Chondrocyte (in vitro differentiated cells): ENCODE measurements at places on chromosomes 5 and 9. TPM values are rescaled to one million over a fixed set of nuclear protein-coding genes. Genes with fewer than 3 reads are reported as not detected.

DNA sequence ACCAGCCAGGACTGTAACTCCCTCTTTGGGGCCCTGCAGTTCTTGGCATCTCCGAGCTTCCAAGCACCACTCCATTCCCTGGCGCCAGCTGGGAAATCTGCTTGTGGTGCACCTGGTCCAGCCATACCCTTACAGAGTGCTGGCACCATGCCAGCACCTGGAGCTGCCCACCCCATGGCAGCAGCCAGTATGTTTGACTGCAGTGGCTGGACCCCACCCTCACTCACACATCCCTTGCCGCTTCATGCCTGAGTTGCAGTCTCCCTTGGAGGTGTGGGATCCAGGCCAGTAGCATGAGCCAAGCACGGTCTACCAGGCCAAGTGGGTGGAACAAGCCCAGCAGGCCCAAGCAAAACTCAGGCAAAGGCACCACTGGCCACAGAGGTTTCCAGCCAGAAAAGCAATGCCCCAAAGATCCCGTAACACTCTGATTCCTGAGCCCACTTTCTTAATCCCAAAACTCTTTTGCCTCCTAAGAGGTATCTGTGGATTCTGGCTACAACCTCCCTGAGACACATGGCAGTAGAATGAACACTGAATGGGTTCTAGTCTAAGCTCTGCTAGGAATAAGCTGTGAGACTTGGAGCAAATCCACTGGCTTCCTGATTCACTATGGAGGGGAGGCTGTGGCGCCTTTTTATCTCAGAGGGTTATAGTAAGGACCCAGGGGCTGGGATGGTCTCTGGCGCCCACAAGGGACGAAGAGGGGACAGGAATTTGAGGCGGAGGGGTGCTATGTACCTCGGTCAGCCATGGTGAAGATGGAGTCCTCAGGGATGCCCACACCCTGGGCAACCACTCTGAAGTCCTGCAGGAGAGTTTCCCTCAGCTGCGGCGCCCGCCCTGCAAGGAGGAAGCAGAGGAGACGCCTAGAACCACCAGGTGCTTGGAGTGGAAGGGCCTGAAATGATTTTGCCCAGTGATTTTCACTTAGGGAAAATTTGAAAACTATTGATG lies 5.6 kb downstream of the AMBP start:
- DNase-seq: peak; percentile 84

GRCh38 chr5:88557881-88558280 lies 289.2 kb upstream of the TMEM161B start:
- DNase-seq: no peak

DNA sequence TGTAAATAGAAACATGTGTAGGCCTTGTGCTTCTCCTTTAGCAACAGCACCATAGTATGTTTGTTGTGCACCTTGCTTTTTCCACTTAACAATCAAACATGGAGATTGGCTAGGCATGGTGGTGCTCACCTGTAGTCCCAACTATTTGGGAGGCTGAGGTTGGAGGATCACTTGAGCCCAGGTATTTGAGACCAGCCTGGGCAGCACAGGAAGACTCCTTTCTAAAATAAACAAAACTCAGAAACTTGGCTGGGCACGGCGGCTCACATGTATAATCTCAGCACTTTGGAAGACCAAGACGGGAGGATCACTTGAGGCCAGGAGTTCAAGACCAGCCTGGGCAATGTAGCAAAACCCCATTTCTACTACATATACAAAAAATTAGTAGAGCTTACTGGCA lies 948 bp upstream of the FAXDC2 start:
- DNase-seq: no peak

DNA sequence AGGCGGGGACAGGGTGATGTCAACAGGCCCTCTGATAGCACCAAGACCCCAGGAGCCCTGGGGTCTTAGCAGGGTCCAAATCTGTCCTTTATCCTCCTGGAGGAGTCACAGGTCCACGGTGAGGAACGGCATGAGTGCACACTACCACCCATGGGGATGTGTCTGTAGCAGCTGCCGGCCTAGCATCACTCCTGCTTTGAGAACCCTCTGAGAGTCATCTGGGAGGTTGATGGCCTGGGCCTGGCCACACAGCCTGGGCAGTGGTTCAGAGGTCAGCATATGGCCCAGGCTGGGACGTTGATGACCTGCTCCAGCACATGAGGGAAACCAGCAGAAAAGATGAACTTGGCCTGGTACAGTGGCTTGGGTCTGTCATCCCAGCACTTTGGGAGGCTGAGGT lies 1.8 kb upstream of the GFPT2 start:
- no peak for DNase-seq

GRCh38 chr5:113435575-113435974 lies 786 bp upstream of the TSSK1B start:
- DNase-seq: no peak

- DNase-seq: no peak
These were observed 9.2 kb upstream of the RARS1 start for GRCh38 chr5:168477060-168477459.

GRCh38 chr5:14310901-14311300 lies 167.8 kb downstream of the TRIO start:
- DNase-seq: no peak

- DNase-seq: no peak
These were observed 268.9 kb downstream of the ASTN2 start for GRCh38 chr9:117145811-117146490.

DNA sequence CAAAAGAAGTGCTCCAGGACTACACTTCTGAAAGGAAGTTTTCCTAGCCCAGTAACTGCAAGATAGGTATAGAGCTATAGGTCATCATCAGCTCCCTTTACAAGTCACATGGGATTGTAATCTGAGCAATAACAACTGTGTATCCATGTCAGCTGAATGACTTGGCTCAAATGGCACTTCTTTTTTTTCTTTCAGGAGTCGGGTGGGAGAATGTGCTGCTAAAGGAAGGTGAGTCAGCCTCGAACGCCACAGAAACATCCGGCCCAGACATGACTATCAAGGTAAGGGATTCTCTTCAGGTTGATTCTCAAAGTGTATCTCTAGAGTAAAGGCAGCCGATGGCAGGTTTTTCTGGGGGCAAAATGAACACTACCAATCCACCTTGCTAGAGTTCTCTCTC lies 192.2 kb downstream of the C9orf152 start:
- DNase-seq: no peak

GRCh38 chr5:137370096-137371071 lies 128.7 kb downstream of the SPOCK1 start:
- DNase-seq: no peak

- no peak for DNase-seq
These were observed 5.9 kb downstream of the ALAD start for GRCh38 chr9:113395000-113395861.

DNA sequence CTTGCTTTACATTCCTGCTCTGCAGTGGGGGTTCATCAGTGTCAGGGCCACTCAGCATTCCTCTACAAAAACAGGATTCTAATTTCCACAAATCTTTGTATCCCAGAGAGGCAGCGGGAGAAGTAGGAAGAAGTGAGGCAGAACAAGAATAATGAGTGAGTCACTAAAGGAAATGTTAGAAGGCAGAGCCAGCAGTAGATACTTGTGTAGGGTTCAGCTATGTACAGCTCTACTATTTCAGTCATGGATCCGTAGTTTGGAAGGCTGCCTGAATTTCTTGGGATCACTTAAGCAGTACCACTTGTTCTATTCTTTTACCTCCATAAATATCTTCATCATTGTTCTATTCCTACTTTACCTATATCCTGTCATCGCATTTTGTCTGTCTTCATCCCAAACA lies 246.3 kb upstream of the TLE4 start:
- no peak for DNase-seq

DNA sequence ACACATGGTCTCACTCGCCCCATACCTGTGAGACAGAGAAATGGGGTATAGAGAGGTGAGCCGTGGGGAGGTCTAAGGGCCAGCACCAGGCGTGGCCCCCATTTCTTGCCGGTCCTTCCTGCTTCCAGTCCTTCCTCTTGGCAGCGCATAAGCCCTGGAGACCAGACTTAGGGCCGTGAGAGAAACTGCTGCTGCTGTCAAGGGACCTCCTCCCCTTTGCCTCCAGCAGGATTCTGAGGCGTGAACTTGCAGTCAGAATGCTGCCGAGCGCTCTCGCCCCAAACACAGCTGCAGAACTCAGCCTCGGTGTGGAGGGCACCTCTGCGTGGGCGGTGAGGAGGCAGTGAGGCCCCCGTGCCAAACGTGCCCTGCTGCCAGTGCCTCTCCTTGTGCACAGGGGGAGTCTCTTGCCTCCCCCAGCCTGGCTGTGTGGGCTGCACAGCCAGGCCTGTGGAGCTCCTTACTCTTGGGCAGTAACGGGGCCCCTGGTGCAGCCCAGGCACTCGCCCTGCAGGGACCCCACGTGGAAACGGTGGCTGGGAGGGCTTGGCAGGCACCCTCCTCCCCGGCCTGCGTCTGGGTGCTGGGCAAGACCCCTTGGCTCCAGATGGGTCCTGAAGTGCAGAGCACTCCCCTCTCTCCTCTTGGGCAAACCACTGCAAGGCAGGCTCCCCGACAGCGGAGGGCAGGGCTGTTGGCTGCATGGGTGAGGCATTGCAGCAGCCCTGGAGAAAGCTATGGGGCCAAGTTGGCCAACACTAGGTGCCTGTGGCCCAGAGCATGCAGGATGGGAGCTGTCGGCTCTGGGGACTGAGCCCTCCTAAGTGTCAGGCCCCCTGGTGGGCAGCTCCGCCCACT lies 85.4 kb downstream of the RXRA start:
- DNase-seq: no peak

GRCh38 chr5:171709930-171710329 lies 75.7 kb upstream of the SMIM23 start:
- DNase-seq: no peak

DNA sequence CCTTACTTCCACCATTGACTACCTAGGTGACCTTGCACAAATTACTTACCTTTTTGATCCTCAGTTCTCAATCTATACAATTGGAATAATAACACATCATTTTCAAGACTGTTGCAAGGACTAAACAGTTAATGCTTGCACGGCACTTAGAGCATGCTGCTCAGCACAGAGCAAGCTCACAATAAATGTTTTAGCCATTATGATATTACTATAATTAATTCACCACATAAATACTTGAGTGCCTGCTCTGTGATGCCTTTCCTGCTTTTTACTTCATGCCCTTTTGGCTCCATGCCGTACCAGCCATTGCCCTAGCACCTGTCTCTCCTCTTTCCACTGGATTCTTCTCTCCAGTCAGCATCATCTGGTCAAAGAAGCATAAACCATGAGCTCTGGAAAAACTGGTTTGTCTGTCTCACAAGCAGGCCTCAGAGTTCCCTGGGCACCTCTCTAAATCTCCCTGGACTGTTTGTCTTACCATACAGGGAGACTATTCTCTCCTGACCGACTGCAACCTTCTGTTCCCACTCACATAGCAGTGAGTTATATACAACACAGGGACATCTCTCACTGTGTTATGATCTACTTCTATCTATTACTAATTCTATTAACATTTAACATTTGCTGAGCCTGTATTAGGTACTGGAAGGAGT lies 260.4 kb upstream of the ADRA1B start:
- no peak for DNase-seq

DNA sequence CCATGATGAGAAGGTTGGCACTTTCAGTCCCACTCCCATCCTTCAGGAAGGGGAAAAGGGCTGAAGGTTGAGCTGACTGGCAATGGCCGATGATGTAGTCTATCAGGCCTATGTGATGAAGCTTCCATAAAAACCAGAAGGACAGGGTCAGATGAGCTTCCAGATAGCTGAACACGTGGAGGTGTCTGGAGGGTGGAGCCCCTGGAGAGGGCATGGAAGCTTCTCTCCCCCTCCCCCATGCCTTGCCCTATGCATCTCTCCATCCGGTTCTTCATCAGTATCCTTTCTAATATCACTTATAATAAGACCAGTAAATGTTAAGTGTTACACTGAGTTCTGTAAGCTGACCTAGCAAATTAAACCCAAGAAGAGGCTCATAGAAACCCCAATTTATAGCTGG lies 32.6 kb upstream of the SMU1 start:
- DNase-seq: no peak

- DNase-seq: no peak
These were observed 218.0 kb downstream of the FANCC start for GRCh38 chr9:95099321-95100070.

DNA sequence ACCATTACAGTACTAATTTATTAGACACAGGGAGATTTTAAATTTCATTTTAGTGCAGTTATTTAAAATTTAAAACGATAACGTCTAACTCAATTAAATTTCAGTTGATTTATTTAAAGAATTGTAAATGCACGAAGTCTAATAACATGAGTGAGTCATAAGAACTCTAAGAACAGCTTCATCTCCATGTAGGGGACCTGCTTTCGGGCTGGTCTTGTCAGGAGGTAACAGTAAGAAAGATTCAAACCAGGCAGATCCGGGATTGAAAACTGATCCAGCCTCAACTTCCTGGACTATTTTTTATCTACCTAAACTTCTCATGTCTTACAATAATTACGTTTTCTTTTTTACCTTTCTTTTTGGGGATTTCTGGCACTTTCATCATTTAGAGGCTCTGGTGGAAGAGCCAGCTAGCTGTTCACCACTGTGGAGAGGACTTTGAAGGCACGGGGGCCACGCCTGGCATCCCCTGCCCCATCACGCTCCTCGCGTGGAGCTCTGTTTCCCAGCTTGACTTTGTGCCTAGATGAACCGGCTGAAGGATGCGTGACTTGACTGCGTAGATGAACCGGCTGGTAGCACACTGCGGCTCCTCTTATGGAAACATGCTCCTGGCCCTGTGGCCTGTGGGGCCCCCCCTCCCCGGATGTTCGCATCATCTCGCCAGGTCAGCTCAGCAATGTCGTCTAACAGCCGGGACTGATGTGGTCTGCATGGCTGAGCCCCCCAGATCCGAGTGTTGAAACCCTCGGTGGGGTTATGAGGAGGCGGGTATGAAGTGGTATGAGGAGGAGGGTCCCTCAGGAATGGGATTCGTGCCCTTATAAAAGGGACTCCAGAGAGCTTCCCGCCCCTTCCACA lies 26.0 kb downstream of the NDUFS6 start:
- DNase-seq: no peak

- DNase-seq: no peak
These were observed 418.7 kb upstream of the WWC1 start for GRCh38 chr5:167872791-167873190.

DNA sequence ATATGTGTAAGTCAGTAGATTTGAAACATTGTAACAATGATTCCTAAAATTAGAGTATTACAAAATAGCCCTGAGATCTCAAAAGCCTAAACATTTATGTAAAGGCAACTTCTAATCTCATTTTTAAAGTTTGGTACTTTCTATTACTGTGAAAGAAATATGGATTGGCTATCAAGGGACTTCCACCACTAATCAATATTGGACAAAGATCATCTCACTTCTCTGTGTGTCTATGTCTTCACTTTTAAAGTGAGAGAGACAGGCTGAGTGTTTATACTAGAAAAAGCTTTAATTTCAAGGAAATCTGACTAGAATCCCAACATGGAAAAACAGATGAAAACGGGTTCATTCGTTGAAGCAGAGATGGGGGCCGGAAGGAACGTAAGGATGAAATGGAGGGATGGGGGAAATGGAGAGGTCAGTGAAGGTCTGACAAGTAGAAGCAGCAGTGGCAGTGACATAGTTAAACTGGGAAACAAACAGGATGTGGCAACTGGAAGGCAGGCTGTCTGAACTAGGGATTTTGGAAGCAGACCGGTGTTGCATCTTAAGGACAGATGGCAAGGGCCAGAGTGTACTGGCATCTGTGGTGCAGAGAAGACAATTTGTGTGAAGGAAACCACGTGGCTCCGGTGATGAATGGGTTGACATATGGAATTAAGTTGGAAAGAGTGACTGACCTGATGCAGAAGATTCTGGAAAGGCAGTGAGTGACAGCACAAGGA lies 60.8 kb downstream of the PDE4D start:
- DNase-seq: no peak

The ALDOB gene
- 0.25 TPM in 1 of 3 replicates, not detected in the others for total RNA-seq

The CD74 gene
- not detected in 3 replicates for total RNA-seq

The NPR3 gene
- 255 to 315 TPM (median 261 TPM) in 3 replicates for total RNA-seq

The ASPN gene
- 335 to 385 TPM (median 376 TPM) in 3 replicates for total RNA-seq

The SMIM3 gene
- total RNA-seq: 9.0 to 13.0 TPM (median 12.5 TPM) in 3 replicates

The STING1 gene
- total RNA-seq: 26.6 to 59.2 TPM (median 58.4 TPM) in 3 replicates

The NTNG2 gene
- 3.0 to 4.8 TPM (median 3.4 TPM) in 3 replicates for total RNA-seq

The ITK gene
- total RNA-seq: not detected in 3 replicates
